Forelimb muscle (tissue), 1 donor: ENCODE measurements at places on chromosomes 3 and 15. TPM values are rescaled to one million over a fixed set of nuclear protein-coding genes. Genes with fewer than 3 reads are reported as not detected.

UNC13C gene
- polyA plus RNA-seq = 2.5 TPM

DNA sequence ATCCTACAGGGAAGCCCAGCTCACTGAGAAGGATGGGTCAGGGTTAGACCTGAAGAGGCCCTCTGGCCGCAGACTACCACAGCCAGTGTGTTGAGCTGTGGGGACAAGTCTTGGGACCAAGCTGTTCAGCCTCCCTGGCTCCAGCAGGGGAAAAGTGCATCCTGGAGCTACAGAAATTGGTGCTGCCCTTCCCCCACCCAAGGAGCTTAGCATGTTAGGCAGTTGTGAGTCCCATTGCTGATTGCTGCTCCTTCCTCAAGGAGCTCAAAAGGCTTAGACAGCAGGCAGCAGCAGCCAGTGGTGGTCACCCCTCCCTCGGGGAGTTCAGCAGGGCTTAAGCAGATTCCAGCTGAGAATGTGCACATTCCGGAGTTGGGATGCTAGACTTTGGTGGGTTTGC is 165.6 kb downstream of the ATP8B4 start:
- no peak for DNase-seq

DNA sequence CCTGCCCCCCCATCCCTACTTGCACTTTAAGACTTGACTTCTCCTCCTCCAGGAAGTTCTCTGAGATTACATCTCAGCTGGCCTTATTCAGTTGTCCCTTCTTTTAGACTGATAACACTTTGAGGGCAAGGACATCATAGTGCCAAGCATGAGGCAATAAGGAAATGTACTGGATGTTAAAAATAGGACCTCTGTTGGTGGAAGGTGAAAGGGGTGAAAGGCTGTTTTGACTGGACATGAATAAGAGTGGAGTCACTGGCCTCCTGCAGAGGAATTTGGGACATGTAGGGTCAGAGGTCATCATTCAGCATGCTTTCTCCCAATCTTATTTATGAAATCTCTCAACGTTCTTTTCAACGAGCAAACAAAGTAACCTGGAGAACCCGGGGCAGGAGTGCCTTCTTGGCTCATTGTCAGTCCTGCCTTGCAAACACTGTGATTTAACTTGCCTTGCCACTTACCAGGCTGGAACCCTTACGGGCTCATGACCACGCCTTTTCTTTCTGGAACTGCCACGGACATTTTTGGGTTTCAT is 38.6 kb downstream of the TRIM71 start:
- no peak for DNase-seq

DNA sequence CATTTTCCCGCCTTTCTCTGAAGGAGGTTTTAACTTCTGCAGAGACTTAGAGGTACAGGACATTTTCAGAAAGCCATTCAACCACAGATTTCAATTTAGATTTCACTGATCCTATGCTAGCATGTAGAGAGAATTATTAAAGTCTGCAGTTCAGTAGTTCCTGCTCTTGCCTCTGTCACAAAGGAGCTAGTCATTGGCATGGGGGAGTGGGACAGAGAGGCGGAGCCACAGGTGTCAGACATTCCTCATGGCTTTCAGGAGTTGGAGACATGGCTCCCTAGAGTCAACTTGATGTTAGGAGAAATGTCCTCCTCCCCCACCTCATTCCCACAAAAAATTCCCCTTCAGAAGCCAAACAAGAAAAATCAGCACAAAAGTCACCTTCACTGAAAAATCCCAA is 66.0 kb upstream of the SIAH2 start:
- no peak for DNase-seq

DNA sequence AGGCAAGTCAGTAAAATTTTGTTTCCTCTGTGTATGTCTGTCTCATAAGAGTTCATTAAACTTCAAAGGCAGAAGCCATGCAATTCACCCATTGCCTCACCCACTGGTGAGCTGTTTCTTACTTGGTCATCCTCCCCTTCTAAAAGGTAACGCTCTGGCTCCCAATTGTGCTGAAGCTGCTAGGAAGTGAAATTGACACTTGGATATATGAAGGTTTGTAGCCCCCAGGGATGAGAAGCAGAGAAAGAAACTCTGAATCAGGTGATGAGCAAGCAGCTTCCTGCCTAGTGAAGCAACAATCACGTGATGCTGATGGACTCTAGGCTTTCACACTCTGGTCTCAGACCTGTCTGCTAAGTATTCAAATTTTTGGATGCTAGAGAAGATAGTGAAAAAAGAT is 70.7 kb downstream of the CD200R1L start:
- DNase-seq = no peak

DNA sequence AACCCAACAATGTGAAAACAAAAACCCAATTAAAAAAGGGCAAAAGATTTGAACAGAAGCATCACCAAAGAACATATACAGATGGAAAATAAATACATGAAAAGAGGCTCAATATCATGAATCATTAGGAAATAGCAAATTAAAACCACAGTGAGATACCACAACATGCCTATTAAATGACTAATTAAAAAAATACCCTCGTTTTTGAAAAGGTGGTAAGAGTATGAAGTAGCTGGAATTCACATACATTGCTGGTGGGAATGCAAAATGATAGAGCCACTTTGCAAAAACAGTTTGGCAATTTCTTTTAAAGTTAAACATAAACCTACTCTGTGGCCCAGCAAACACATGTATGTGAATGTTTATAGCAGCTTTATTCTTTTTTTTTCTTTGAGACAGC is 75.8 kb downstream of the B3GNT5 start:
- DNase-seq = no peak
